ENCODE measurements at places on chromosomes 7 and 10.

GRCh38 chr10:69742356-69742695, 59.4 kb upstream of the COL13A1 start:
- DNase-seq: no peak

GRCh38 chr7:146090023-146090645, 26.5 kb upstream of the CNTNAP2 start:
- DNase-seq: peak; percentile 26

DNA sequence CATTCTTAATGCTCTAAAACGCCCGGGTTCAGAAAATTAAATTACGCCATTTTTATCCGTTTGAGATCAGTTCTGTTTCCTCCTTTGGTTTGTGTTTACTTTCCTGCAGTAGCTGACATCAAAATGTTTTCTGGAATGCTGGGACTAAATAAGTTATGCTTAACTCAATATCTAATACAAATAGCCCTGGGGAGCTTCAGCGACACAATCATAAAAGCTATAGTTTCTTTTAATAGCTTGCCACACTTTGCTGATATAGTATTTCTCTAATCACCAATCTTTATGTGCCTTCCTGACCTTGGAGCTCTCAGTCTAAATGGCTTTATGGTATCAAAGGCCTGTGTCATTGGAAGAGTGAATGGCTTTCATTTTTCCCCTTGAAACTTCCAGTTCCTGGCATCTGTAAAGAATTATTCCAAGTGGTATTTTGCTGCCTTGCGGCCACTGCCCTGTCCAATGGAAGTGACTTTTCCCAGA, 202.7 kb downstream of the HDAC9 start:
- DNase-seq: no peak

DNA sequence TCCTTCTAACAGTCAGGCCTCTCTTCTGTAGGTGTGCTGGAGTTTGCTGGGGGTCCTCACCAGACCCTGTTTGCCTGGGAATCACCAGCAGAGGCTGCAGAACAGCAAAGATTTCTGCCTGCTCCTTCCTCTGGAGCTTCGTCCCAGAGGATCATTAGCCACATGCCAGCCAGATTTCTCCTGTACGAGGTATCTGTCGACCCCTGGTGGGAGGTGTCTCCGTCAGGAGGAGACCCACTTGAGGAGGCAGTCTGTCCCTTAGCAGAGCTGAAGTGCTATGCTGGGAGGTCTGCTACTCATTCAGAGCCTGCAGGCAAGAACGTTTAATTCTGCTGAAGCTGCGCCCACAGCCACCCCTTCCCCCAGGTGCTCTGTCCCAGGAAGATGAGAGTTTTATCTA, 611.1 kb upstream of the COBL start:
- no peak for DNase-seq

- DNase-seq: no peak
These were observed 38.9 kb downstream of the ANKMY2 start for GRCh38 chr7:16606704-16607103.

GRCh38 chr10:112525200-112525599, 78.2 kb downstream of the VTI1A start:
- DNase-seq: no peak

DNA sequence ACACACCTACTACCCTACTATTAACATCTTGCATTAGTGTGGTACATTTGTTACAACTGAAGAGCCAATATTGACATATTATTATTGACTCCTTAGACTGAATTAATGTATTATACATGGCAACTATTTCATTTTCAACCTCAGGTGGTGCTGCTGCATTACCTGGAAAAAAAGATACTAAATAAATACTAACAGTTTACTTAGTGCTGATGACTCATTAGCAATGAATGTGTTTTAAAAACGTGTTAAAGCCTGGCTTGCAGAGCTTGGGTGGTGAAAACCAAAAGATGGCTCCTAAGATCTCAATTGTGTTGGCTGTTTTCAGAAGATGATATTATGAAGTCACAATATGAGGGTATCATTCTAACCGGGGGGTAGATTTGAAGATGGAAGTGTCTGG, 34.8 kb downstream of the CFAP43 start:
- DNase-seq: no peak

DNA sequence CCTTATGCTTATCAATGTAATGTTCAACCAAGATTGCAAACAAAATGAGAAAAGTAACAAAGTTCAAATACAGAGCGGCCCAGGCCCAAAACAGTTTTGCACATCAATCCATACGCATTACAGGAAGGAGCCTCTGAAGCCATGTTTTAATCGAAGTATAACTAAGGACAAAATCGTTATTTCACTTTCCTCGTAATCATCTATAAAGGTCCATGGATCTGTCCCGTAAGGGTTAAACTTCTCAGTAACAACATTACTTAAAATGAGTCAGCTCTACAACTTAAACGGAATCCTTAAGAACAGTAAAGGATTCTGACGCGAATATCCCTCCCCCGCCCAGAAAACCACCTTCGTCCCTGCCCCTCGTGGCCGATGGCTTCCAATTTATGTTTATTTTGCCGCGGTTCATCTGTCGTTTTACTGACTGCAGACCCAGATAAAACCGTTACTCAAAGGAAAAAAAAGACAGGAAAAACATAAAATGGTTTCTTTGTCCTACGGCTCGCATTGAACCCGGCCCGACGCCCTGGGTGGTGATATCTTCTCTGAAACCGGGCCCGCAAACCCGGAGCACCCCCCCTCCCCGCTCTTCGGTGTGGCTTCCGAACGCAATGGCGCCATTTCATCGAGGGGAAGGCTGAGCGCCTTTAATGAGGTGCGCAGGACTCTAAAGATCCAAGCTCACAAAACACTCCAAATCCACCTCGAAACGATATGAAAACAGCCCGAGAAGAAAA, 1.1 kb downstream of the HNRNPA2B1 start:
- peak; percentile 85 for DNase-seq

DNA sequence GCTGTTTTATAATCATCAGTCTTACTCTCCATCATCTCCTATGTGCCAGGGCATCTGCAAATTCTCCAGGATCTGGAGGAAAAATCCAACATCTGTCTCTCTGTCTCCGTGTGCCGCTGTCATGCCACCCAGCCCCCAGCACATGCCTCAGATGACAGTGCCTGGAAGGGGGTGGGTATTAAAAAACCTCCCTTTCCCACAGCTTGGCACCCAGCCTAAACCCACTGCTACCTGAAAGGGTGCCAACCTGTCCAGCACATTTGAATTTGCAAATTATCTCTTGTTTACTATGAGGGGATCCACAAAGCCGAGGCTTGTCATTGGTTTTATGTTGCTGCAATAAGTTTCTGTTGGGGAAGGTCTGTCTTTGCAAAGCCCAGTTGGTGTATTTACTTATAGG, 73.1 kb downstream of the EMX2 start:
- DNase-seq: no peak

DNA sequence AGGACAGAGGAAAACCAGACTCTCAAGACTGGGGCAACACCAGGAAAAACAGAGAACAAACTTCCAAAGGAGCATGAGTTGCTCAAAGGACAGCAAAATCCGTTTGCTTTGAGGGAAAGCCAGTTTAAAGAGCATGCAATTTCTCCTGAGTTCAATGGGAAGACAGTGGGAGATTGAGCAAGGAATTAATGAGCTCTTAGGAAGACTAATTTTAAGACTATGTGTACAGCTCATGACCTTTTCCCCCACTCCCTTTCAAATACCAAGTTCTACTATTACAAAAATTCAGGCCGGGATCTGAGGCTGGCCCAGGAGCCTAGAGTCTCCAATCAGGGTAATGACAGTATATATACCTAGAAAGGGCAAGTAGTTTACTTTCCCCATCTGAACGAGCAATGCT, 79.2 kb downstream of the EPDR1 start:
- no peak for DNase-seq

DNA sequence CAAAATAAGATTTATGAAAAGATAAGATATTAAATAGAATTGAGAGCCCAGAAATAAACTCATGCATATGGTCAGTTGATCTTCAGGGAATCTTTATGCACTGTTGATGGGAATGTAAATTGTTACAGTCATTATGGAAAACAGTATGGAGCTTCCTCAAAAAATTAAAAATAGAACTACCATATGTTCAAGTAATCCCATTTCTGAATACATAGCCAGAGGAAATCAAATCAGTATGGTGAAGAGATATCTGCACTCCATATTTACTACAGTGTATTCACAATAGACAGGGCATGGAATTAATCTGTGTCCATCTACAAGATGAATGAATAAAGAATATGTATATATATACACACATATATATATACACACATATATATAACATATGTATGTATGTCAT, 122.3 kb upstream of the CSTF2T start:
- no peak for DNase-seq

- DNase-seq: no peak
These were observed 33.9 kb downstream of the SGPL1 start for GRCh38 chr10:70849582-70850016.

DNA sequence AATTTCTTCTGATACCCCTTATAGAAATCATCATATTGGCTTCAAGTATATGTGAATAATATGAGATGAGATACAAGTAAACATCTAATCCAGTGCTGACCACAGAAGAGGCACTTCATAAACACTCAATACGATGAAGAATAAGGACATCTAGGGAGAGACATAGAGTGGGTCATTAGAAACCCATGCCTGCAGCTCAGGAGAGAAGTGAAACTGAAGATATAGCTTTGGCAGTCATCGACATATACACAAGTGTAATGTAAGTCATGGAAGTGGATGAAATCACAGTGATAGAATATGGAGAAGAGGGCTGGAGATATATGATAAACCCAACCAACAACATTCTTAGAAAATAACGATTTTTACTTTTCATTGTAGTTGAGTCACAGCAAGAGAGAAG, 665.0 kb downstream of the PARD3 start:
- no peak for DNase-seq

DNA sequence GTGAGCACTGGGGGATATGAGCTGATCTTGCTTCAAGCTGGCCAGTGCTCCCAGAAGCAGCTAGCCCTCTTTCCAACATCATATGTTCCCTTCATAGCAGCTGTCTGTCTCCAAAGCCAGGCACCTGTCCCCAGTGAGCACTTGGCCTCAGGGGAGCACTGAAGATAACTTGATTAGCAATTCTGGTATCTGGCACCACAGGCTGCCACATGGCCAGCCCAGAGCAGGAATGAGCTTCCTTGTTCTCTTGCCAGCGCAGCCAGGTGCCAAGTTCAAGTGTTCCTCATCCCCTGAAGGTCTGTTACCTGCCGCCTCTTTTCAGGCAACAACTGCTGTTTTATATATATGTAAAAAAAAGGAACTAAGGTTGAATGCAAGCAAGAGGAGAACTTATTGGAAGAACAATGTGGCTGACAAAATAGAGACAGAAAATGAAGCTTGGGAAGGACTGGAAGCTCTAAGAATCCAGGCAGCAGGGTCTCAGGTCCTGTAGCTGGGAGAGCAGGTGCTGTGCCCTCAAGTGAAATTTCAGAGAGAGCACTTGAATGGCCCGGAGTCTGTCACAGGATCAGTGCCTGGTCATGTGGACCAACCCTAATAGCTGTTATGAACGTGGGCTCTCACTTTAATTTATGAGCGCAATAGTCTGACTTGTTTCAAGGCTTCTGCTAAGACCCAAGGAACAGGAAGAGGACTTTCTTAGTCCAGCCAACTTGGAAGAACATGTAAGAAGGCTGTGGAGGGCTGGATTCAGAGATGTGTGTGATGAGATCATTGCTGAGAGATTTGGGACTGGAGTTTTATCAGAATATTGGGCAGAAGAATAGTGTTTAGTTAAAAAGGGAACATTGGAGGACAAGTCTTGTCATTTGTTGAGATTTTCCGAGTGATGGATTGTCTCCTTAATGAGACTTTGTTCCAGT, 267.2 kb downstream of the GLRX3 start:
- no peak for DNase-seq

DNA sequence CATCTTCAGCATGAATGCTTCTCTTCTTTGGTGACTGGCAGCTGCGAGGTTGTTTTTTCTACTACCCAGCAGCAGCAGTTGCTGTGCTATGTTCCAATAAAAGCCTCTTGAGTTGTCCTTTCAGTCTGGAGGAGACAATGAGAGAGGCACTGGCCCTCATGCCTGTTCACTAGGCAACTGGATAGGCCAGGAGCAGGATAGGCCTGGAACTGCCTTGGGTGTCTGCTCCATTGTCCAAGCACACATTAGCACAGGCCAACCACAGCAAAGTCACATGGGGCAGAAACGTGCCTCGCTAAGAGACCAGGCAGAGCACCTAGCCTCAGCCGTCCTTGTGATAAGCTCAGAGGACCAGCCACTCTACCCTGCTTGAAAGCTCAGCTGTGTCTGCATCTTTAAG, 76.9 kb upstream of the PDCD4 start:
- peak; percentile 82 for DNase-seq

GRCh38 chr10:71527135-71527534, 130.4 kb downstream of the CDH23 start:
- no peak for DNase-seq

GRCh38 chr10:133179651-133180050, 19.6 kb downstream of the KNDC1 start:
- DNase-seq: no peak

DNA sequence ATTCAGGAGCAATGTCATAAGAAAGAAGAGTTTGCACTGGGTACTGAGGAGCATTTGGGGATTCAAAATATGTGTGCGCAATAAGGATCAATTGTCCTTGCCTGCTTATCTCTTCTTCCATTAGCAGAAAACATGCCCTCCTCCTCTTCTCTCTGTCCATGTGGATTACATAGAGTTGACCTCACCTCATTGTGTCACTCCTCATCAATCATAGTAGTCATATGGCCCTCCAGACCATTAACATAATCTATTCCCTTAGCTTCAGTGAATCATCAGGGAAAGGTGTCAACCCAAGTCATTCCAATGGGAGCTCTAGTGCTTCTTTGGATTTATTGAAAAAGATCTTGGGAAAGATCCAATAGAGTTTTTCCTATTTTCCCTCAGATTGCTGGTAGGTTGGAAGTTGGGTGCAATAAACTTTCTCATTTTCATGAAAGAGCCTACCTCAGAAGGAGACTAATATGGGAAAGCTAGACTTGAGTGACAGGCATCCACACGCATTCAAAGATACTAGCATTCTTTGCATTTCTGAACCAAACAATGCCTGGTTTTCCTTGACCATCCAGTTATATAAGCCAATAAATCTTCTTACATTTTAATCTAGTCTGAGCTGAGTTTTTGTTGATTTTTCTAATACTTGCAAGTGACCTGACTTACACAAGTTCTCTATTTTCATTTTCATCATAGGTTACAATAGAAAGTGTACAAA, 71.5 kb upstream of the FAM13C start:
- DNase-seq: no peak

DNA sequence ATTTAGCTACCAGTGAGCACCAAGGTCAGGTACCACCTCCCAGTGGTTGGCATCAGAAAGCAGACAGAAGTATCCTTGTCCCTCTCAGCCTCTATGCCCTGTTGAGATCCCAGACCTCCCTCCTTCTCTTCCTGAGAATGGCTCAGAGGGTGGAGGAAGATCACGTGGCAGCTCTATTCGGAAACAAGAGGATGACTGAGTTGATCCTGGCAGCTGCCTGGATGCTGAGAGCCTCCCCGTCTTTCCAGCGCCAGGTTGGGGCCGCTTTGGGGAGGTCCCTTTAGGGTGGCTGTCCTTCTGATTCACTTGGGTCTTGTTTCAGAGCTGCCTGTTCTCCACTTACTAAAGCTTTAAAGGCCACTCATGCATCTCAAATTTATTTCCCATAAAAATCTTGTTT, 36.9 kb upstream of the NPFFR1 start:
- no peak for DNase-seq

GRCh38 chr7:51455513-51455912, 138.9 kb upstream of the COBL start:
- DNase-seq: no peak
